Kidney tubule cell (primary cell): ENCODE measurements at places on chromosomes 2 and 18.

GRCh38 chr2:208006833-208007232, 18.5 kb downstream of the PLEKHM3 start:
- DNase-seq = peak; percentile 58

- DNase-seq = no peak
Measured at GRCh38 chr2:173990245-173990644, 25.1 kb upstream of the SP3 start.

DNA sequence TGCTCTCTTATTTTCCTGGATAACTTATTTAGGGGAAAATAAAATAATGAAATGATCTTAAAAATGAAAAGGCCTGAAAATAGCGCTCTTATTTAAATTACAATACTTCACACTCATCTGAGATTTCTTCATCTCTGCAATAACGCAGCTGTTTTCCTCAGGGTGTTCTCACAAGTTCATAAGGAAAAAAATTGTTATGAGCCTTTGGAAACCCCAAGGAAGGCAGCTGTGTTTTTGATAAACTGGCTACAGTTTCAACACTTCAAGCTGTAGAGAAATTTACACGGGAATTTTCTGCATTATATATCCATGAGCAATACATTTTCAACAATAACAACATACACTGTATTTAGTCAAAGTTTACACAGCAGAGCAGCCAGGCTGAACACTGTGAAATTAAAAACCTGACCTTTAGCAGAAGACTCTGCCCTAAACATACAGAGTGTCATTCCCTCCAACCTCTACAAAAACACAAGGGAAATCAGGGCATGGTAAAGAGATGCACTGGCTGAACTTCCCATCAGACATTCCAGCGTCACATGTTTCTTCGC, 959.6 kb downstream of the SLC4A3 start:
- DNase-seq = no peak

DNA sequence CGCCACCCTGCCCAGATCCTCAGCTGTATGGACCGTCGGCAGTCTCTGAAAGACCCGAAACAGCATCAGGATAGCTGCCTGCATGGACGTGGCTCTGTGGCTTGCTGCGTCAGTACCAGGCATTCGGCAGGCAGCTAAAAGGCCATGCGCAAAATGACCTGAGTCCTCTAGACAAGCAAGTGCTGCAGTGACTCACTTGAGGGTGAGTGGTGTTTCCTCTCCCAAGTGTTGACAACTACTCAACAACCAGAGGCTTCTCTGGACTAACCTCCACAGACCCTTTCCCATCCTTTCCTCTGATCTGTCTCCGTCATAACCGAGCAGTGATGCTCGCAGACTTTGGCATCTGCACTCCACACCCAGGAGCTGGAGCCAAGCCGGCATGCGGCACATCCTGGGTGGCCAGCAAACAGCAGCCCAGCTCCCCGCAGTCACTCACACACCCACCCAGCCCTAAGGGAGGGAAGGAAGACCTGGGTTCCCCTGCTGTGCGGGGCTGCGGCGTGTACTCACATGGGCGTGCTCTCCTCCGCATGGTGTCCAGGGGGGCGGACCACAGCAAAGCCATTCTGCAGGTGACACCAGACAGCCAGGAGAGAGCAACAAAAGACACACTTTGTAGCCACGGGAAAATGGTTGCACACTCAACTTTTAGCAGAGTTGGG, 239.3 kb downstream of the TWIST2 start:
- no peak for DNase-seq

- DNase-seq = no peak
Measured at GRCh38 chr18:7545734-7546133, 21.4 kb upstream of the PTPRM start.

- no peak for DNase-seq
Measured at GRCh38 chr18:49112031-49112430, 161.3 kb upstream of the SMAD7 start.
